ENCODE measurements at places on chromosomes 2 and 18. TPM values are rescaled to one million over a fixed set of nuclear protein-coding genes. Genes with fewer than 3 reads are reported as not detected.

The KCNS3 gene
- total RNA-seq: 7.6 TPM

The STPG4 gene
- not detected for total RNA-seq

The SELENOI gene
- total RNA-seq: 11.0 TPM

The HOXD13 gene
- total RNA-seq: not detected

The FEV gene
- not detected for total RNA-seq

The ASNSD1 gene
- total RNA-seq: 64.3 TPM

The ANO7 gene
- 1.6 TPM for total RNA-seq
